ENCODE measurements at places on chromosomes 13 and 19. TPM values are rescaled to one million over a fixed set of nuclear protein-coding genes. Genes with fewer than 3 reads are reported as not detected.

CYP4F8 gene
- not detected for total RNA-seq

DNA sequence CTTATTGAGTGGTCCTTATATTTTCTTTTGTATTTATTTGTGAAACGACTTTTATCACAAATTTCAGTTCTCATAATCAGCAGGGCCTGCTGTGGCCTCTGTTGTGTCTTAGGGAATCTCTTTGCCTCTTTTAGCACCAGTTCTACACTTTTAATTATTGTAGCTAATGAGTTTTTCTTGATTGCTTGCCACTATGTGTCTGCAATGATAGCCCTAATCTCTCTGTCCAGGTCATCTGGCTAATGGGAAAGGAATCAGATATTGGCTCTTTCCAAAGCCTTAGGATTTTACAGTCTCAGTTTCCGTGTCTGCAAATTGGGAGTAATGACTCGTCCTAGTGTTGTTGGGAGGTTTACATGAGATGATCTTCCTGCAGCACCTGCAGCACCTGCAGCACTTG, 10.2 kb downstream of the WDFY2 start:
- DNase-seq: no peak

DNA sequence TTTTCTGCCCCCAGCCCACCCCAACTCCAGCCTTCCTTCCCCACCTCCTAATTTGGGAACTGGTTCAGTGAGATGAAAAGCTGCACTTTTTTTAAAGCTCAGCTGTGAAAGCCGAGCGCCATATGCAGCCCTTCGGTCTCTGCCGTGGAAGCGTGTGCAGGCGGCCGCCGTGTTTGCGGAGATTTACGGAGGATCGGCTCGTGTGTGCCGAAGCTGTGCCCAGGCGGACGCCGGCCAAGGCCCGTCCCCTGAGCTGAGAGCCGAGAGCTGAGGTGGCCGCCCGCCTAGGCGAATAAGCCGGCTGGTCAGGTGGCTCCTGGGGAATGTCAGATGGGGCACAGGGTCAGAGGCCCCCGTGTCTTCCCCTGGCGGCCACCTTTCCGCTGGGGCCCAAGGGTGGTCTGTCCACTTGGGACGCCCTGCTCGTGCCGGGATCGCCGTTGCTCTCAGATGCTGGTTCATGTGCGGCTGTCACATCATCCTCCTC, 78.7 kb downstream of the ZNF536 start:
- no peak for DNase-seq

POU2F2 gene
- 33.0 TPM for total RNA-seq

- DNase-seq: no peak
These were observed 13.7 kb upstream of the SERPINE3 start for GRCh38 chr13:51325837-51326236.

DNA sequence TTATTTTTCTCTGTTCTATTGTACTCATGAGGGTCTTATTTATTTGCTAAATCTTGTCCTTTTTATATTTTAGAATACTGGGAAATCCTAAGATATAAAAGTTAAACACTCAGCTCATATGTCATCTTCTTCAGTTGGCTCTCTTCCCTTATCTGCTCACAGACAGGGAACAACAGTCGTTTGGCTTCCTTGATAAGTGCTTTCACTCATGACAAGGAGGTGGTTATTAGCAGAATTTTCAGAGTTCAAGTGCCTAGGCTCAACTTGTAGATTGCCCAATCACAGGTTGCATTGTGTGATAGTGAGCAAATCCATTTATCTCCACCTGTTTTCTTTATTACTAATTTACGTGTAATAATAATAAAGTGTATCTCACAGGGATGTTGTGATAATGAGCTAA, 620.3 kb upstream of the PCDH20 start:
- no peak for DNase-seq

- no peak for DNase-seq
These were observed 49.3 kb upstream of the VSTM2B start for GRCh38 chr19:29476528-29476927.

ADM5 gene
- 4.3 TPM for total RNA-seq

- no peak for DNase-seq
These were observed 35.7 kb downstream of the STK24 start for GRCh38 chr13:98541191-98541590.

DNA sequence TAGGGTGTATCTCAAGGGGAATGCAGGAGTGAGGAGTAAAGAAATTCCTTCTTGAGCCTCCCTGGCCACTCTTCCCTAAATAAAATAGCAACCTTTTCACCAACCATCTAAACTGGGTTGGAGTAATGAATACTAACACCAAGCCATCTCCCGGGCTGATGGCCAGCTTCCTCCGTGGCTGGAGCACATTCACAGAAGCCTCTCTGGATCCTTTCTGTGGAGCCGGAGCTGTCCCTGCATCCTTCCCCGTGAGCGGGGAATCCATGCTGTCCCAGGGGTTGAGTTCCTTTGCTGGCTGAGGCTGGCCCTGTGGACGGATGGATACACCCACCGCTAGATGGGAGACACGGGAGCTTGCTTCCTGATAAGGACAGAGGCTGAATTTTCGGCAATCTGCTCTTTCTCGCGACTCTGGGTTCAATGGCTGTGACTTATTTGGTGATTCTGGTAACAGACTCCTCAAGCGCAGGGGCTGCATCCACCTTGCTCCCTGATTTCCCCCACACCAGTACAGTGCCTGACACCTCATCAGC, 370.3 kb downstream of the ZNF536 start:
- DNase-seq: no peak

GRCh38 chr19:6979399-6979798, 41.8 kb downstream of the MBD3L2B start:
- no peak for DNase-seq

GRCh38 chr19:35063940-35064818, 22.7 kb downstream of the HPN start:
- no peak for DNase-seq

DNA sequence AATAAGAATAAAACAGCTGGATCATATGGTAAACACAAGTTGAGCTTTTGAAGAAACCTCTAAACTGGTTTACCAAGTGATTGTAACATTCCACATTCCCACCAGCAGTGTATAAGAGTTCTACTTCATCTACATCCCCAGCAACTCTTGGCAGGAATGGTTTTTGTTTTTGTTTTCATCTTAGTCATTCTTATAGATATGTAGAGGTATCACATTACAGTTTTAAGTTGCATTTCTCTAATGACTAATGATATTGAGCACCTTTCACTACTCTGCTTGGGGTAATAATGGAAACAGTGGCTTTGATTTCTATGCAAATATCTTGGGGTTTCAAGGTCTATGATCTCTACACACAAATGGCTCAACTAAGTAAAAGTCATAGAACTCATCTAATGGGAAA, 614.5 kb downstream of the TBC1D4 start:
- no peak for DNase-seq

- DNase-seq: no peak
These were observed 8.6 kb downstream of the ABCC4 start for GRCh38 chr13:95292622-95293021.

GRCh38 chr19:30490760-30491159, 118.6 kb downstream of the ZNF536 start:
- DNase-seq: no peak

DNA sequence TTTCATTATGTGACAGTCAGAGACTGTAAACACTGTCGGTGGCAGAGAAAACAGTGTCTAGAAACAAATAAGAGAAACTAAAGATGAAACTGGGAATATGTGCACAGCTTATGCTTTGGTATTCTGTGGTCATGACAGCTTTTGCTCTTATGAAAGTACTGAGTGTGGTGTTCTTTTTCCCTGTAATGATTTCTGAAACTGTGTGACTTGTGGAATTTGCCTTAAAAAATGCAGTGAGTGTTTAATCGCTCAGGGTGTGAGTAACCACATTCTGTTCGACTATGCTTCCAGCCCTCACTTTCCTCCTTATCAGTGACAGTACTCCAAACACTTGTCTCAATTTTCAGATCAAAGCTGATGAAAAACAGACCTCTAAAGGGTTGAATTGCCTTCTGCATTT, 66.9 kb upstream of the DIAPH3 start:
- no peak for DNase-seq

ZNF154 gene
- total RNA-seq: 14.9 TPM

MEX3D gene
- 7.0 TPM for total RNA-seq

C13orf42 gene
- not detected for total RNA-seq

NANOS3 gene
- total RNA-seq: 2.3 TPM

- DNase-seq: no peak
These were observed 2.2 kb upstream of the TNFRSF19 start for GRCh38 chr13:23567906-23568460.

DNA sequence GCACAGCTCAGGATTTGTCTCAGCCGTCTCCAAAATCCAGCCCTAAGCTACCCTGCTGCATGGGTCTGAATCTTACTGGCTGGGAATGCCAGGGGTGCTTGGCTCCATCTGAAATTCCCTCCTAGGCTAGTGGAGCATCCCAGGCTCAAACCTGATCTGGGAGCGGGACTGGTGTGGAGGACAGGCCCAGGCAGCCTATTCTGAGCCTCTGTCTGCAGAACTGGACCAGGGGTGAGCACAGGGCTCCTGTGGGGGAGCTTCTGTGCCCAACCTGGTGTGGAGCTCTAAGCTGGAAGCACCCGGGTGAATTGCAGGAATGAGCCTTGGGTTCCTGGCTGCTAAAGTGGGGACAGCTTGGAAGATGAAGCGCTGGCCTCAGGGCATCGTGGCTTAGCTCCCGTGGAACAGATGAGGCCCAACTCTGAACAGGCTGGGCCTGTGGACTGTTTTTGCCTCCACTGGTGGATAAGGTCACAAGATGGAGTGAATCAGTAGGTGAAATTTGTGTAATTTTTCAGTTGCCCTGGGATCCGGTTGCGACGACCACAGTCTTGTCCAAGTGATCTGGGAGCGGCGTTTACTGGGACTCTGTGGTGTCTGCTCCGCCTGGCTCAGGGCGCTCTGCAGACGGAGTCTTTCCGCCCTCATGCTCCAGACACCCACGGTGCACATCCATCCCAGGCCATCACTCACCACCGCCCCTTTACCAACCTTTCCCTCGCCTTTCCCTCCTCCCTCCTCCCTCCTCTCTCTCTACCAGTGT, 79.5 kb downstream of the TEX29 start:
- no peak for DNase-seq

FKRP gene
- 18.1 TPM for total RNA-seq

Measured in activated naive CD8-positive, alpha-beta T cell treated with anti-CD3 and anti-CD28 coated beads, Interleukin-2, amount 10 ng/mL, durations not matched to agents 7 days and 5 days (primary cell).